ENCODE measurements at places on chromosomes 4 and X. TPM values are rescaled to one million over a fixed set of nuclear protein-coding genes. Genes with fewer than 3 reads are reported as not detected.

The PCDH11X gene
- total RNA-seq: not detected

The STARD8 gene
- 18.7 TPM for total RNA-seq

The OCRL gene
- total RNA-seq: 17.4 TPM

The HTN3 gene
- total RNA-seq: not detected

The SMPX gene
- not detected for total RNA-seq

The CXCR3 gene
- not detected for total RNA-seq

The AFF2 gene
- total RNA-seq: 41.0 TPM

Data from breast epithelium (tissue), 4 donors.